ENCODE measurements at places on chromosomes 12 and 14.
A peak's percentile ranks its signal among the peaks of the same experiment; 100 is the strongest.

DNA sequence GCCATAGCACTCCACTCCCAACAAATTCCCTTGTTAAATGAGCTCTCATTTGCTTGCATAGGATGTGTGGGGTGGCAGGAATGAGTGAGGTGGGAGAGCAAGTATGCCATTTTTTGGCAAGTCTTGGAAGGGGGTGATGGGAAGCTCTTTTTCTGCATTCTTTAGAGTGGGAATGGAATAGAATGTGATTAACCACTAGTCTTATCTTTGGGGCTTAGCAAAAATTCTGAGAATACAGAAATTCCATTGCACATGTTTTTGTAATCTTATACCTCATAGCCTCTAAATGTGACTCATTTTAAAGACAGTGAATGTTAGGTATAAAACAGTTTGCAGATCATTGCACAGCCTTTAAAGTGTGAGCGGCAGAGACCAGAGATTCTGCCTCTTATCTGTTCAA is 28.4 kb upstream of the NEDD1 start:
- H3K4me1 ChIP-seq, result peaks cover 11% of the 10 kb centered on the region
- H3K27me3 ChIP-seq, result no peaks in the 10 kb centered on the region
- DNase-seq, result peak; percentile 80

GRCh38 chr12:116697716-116698115 is 40.2 kb downstream of the SPRING1 start:
- no peaks in the 10 kb centered on the region for H3K4me1 ChIP-seq
- H3K27ac ChIP-seq, result no peak overlapping the region
- H3K36me3 ChIP-seq, result no peaks in the 10 kb centered on the region
- no peak overlapping the region for H3K4me3 ChIP-seq

DNA sequence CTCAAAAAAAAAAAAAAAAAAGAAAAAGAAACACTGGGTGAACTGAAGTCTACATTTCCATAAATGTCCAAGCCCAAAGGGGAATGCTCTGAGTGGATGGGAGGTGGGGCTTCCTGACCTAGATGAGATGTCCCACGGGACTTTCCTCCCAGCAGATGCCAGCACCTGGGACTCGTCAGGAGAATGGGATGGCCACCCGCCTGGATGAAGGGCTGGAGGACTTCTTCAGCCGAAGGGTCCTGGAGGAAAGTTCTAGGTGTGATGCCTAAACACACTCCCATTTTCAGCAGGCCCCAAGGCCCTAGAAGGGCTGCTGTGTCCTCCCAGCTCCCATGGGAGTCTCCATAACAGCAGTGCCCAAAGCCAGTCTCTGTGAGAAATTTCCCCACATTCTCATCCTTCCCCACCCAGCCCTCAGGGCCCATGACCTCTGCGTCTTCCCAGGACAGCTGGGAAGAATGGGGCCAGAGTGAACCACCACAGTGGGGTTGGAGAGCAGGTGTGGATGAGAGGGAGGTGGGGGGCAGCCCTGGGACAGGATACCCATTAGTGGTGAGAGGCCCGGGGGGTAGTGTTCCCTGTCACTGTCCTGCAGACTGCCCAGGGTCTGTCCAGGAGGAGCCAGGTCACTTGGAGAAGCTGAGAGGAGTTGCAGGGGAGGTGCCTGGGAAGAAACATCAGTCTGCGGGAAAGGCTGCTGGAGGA is 7.1 kb upstream of the CPNE6 start:
- H3K36me3 ChIP-seq, result no peaks in the 10 kb centered on the region
- peaks cover 45% of the 10 kb centered on the region for H3K27me3 ChIP-seq
- DNase-seq, result no peak
- H3K4me1 ChIP-seq, result no peaks in the 10 kb centered on the region
- H3K27ac ChIP-seq, result no peak overlapping the region
- H3K4me3 ChIP-seq, result no peak overlapping the region

DNA sequence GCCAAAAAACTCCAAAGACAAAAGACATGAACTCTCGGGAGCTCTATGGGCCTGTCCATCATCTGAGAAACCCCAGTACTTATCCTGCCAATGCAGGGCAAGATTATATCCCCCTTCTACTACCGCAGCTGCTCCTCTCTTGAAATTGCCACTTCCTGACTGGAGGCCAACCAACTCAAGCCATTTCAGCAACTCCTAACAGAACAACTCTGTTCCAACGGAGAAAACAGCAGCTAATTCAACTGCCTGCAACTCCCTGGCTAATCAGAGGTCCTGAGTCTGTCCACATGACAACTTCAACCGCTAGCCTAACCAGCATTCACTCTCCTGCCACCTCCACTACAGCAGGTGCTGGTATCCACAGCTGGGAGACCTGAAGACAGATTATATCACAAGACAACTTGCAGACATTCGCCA is 24.1 kb downstream of the CEP83 start:
- H3K27me3 ChIP-seq, result no peaks in the 10 kb centered on the region
- H3K36me3 ChIP-seq, result no peaks in the 10 kb centered on the region
- no peaks in the 10 kb centered on the region for H3K4me1 ChIP-seq
- H3K27ac ChIP-seq, result no peak overlapping the region
- no peak overlapping the region for H3K4me3 ChIP-seq
- DNase-seq, result no peak

- H3K27ac ChIP-seq, result no peak overlapping the region
- no peak for DNase-seq
- no peaks in the 10 kb centered on the region for H3K36me3 ChIP-seq
- H3K27me3 ChIP-seq, result no peaks in the 10 kb centered on the region
These were observed 49.2 kb upstream of the PTHLH start for GRCh38 chr12:28021704-28022103.

DNA sequence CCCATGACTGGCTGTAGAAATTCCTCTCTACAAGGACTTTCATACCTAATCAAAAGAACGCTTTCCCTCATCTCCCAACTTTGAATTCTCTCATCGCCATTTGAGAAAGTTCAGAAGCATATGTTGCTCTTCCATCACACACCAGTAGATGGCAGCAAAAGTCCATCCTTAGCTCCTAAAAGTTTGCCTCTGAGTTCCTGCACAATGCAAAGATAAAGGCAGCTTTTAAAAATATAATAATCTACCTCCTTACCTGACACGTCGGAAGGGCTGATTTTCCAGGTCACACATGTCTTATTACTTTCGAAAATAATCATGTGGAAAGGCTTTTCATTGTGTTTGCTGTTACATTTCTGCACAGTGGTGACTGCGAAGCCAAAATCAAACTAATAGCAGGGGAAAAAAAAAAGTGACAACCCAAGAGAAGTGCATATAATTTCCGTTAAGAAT is 456.7 kb upstream of the SEL1L start:
- no peak overlapping the region for H3K4me3 ChIP-seq
- H3K27ac ChIP-seq, result no peak overlapping the region
- no peaks in the 10 kb centered on the region for H3K4me1 ChIP-seq
- no peaks in the 10 kb centered on the region for H3K36me3 ChIP-seq

DNA sequence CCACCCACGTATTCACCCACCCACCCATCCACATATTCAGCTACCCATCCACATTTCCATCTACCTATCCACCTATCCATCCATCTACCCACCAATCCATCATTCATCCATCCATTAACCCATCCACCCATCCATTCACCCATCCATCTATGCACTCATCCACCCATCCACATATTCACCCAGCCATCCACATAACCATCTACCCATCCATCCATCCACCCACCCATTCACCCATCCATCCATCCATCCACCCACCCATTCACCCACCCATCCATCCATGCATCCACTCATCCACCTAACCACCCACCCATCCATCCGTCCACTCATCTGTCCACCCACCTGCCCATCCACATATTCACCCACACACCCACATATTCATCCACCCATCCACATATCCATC is 70.5 kb downstream of the LGMN start:
- H3K27ac ChIP-seq, result no peak overlapping the region
- H3K4me1 ChIP-seq, result no peaks in the 10 kb centered on the region
- H3K36me3 ChIP-seq, result peaks cover 35% of the 10 kb centered on the region
- no peaks in the 10 kb centered on the region for H3K27me3 ChIP-seq

DNA sequence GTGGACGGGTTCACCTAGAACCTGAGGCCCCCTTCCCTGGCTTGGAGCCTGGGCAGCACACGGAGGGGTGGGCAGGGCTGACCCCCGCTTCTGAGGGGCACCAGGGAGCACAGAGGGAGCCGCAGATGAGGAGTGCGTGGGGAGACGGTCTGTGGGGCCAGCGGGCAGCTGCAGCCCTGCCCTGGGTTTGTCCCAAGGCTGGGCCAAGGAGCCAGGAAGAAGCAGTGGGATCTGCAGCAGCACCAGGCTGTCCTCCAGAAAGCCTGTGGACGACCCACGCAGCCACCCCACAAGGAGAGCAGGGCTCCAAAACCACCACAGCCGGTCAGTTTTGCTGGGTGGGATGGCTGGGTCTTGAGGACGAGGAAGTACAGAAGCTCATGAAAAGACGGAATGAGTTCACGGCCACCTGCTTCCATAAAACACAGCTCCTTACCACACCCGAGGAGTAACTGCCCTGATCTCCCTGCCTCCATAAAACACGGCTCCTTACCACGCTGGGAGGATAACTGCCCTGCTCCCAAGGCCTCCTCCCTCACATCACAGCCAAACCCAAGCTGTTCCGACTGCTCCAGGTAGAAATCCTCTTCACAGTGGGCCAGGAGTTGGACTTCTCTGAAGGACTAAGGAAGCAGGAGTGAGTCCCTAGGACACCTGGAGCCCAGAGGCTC is 9.9 kb upstream of the GOLGA3 start:
- no peak overlapping the region for H3K27ac ChIP-seq
- DNase-seq, result no peak
- H3K36me3 ChIP-seq, result peaks cover 46% of the 10 kb centered on the region

DNA sequence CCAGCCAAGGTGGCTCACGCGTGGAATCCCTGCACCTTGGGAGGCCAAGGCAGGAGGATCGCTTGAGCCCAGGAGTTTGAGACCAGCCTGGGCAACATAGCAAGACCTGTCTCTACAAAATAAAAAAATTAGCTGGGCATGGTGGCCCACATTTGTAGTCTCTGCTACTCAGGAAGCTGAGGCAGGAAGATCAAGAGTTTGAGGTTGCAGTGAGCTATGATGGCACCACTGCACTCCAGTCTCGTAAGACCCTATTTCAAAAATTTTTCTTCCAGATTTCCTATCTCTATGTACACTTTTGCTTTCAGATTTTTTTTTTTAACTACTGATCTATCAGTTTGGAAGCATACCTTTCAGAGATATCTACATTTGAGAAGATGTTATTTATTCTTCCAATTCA is 15.3 kb downstream of the SNX6 start:
- DNase-seq, result no peak
- no peak overlapping the region for H3K4me3 ChIP-seq
- peaks cover 20% of the 10 kb centered on the region for H3K36me3 ChIP-seq
- no peak overlapping the region for H3K27ac ChIP-seq

GRCh38 chr12:27064397-27065342 is 17.7 kb downstream of the C12orf71 start:
- H3K4me1 ChIP-seq, result no peaks in the 10 kb centered on the region
- no peaks in the 10 kb centered on the region for H3K36me3 ChIP-seq
- H3K27me3 ChIP-seq, result no peaks in the 10 kb centered on the region
- H3K27ac ChIP-seq, result no peak overlapping the region
- no peak for DNase-seq

- peaks cover 4% of the 10 kb centered on the region for H3K4me1 ChIP-seq
- peaks cover 5% of the 10 kb centered on the region for H3K36me3 ChIP-seq
- no peaks in the 10 kb centered on the region for H3K27me3 ChIP-seq
- H3K27ac ChIP-seq, result no peak overlapping the region
- H3K4me3 ChIP-seq, result no peak overlapping the region
These were observed 162.4 kb downstream of the SLC5A8 start for GRCh38 chr12:101047652-101048051.

Measured in IMR-90 (cell line).